ENCODE measurements at places on chromosomes 1 and 21. TPM values are rescaled to one million over a fixed set of nuclear protein-coding genes. Genes with fewer than 3 reads are reported as not detected.

GRCh38 chr1:56291374-56291919 lies 287.9 kb downstream of the PLPP3 start:
- DNase-seq: peak; percentile 61

SPRR2A gene
- not detected for total RNA-seq

WNT4 gene
- 0.05 TPM for total RNA-seq

DNA sequence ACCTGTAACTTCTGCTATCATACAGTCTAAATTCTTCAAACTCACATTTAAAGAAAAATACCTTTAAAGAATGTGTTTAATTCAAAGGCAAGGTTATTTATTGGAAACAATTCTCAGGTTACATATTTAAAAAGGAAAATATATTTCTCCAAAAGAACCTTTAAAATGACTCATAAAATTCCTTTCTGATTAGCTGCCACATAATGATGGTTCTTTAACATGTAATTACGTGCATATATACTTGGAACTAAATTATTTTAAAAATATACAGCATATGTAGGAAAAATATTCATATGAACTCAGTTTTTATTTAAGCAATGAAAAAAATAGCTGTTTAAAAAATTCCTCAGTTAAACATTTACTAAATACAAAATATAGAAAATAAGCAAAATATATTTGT lies 173.6 kb downstream of the COP1 start:
- DNase-seq: no peak

GRCh38 chr1:15277933-15278332 lies 30.9 kb downstream of the FHAD1 start:
- no peak for DNase-seq

- no peak for DNase-seq
Observed at GRCh38 chr21:38770660-38771059, 35.1 kb upstream of the ETS2 start.

GRCh38 chr1:112696578-112697314 lies 10.2 kb downstream of the RHOC start:
- DNase-seq: no peak

DNA sequence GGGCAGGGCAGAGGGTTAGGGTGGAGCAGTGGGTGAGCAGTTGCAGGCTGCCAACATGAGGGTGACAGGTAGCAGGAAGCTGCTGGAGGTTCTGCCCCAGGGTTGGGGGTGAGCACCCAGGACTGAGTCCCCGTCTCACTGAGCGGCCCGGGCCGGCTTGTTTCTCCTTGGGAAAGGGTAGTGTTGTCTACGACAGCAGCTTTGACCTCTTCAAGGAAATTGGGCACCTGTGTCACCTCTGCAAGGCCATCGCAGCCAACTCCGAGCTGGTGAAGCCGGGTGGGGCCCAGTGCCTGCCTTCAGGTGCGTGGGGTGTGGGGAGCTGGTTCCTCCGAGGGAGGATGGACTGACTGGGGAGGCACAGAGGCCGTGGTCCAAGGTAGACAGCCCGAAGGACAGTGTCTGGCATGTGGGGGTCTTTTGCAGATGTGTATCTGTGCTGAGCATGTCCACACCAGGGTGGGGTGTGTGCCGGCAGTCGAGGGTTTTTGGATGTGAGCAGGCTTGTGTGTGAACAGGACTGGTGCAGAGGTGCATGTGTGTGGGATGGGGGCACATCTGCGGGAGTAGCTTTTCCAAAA lies 51.9 kb downstream of the DISP3 start:
- DNase-seq: no peak

EDEM3 gene
- 18.3 TPM for total RNA-seq

CATSPER4 gene
- not detected for total RNA-seq

- DNase-seq: no peak
Observed at GRCh38 chr1:222204475-222204874, 343.4 kb downstream of the HHIPL2 start.

GRCh38 chr1:184199438-184200085 lies 148.0 kb downstream of the TSEN15 start:
- DNase-seq: no peak

DNA sequence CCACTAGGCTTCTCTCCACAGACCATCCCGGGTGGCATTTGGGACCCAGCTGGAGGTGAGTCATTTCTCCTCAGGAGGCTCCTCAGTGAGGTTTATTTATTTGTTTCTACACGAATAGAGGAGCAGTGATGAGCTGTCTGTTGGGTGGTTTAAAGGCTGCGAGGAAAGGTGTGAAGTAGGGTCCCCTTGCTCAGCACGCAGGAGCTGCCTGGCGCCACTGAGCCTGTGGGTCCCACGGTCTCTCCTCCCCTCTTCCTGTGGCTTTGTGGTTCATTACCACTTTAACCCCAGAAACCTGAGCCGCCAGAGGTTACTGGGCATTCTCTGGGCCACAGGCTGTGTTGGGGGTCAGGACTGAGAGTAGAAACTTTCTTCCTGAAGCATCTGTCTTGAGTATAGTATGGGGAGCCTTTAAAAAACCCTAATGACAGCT lies 39.9 kb downstream of the IL6R start:
- DNase-seq: no peak

RXFP4 gene
- not detected for total RNA-seq

GRCh38 chr1:27772036-27772931 lies 735 bp upstream of the STX12 start:
- no peak for DNase-seq

FMO2 gene
- total RNA-seq: 53.5 TPM

GRCh38 chr1:151001602-151002001 lies 5.1 kb downstream of the MINDY1 start:
- DNase-seq: no peak

SIK1 gene
- total RNA-seq: 8.0 TPM
